ENCODE measurements at places on chromosomes 11 and 22. TPM values are rescaled to one million over a fixed set of nuclear protein-coding genes. Genes with fewer than 3 reads are reported as not detected.

The KCNJ11 gene
- total RNA-seq, result 5.9 TPM

GRCh38 chr22:49100316-49100715 lies 727.4 kb downstream of the BRD1 start:
- DNase-seq, result no peak

The PRG3 gene
- total RNA-seq, result not detected

DNA sequence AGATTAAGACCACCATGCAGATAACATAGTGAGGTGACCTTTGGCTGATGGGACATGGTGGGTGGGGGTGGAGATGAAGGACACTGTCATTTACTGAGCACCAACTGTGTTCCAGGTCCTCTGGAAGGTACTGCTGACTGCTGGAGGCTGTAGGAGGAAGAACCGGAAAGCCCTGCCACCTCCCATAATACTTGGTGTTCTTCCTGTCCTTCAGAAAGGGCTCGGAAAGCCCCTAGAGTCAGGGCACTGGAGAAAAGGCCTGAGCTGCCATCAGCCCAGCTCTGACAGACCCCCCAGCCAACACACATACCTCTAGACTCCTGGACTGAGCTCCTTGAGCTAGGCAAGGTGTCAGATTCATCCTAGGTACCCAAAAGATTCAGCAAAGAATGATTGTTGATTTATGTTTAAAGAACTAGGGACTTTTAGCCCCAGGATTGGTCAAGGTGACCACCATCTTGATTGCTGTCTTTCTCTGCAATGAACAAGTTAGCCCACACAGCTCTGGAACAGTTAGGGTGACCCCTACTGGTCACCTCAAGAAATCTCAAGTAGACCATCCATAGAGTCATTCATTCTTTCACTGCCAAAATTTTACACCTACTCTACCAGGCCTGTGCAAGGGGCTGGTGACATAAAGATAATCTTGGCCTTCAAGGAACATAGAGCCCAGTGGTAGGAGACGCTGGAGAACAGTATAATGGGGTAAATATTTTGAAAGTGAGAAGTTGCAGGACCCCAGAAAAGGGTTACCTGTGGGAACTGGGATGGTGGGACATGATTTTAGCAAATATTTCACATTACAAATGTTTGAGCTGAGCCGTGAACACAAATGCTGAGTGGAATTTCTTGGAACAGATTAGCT lies 39.4 kb downstream of the IRAG1 start:
- DNase-seq, result peak; percentile 67

The BAIAP2L2 gene
- 5.6 TPM for total RNA-seq

The MS4A15 gene
- not detected for total RNA-seq

The DEFB131B gene
- total RNA-seq, result not detected

The API5 gene
- 144 TPM for total RNA-seq

GRCh38 chr22:42920101-42920820 lies 63.2 kb upstream of the ARFGAP3 start:
- DNase-seq, result no peak

GRCh38 chr11:73307323-73308002 lies 613 bp upstream of the ARHGEF17 start:
- peak; percentile 99 for DNase-seq

Data from GM23338 (cell line).